ENCODE measurements at places on chromosomes 5 and 9. TPM values are rescaled to one million over a fixed set of nuclear protein-coding genes. Genes with fewer than 3 reads are reported as not detected.

Gene FAXDC2
- polyA plus RNA-seq, result 31.6 TPM

GRCh38 chr9:74803376-74804017 lies 84.2 kb downstream of the TRPM6 start:
- DNase-seq, result no peak

Gene LRRC8A
- 34.7 TPM for polyA plus RNA-seq

GRCh38 chr5:126377424-126377823 lies 45.8 kb upstream of the GRAMD2B start:
- DNase-seq, result no peak

DNA sequence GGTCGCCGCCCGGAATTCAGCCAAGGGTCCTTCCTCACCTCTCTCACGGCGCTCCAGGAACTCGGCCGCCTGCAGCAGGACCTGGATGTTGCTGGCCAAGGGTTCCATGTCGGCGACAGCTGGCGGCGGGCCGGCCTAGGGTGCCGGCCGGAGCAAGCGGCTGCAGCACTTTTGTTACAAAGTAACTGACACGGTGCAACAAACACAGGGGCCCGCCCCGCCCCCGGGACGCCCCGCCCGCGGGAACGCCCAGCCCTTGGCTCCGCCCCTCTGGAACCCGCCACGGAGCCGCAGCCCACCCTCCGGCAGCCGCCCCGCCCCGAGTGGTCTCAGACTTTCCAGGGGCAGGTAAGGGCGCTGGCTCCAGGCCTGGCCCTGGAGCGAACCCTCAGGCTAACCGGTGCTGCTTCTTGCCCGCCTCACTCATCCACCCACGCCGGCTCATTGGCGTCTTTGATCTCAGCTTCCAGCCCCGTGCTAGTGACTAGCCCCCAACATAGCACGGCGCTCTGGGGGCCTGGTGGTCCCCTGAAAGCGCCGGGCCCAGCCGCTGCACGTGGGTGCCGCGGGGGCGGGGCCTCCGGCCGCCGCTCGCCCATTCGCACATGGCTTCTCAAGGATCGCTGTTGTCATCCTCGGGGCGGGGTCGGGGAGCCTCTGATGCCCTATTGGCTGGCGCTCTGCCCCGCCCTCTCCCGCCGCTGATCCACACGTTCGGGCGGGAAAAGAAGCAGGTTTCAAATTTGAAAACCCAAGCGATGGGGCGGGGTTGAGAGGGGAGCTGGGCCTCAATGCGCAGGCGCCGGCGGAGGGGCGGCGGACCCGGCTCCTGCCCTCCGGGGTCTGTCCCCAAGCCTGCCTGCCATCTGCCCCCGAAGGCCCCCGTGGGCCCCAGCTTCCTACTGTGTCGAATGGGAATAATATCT lies at the start of gene MXD3:
Gene MXD3 (minus strand): TSS at position 176 of the 926 bp plus-strand sequence. CDS start 68 bp downstream, at position 108.
- DNase-seq, result peak; percentile 96

DNA sequence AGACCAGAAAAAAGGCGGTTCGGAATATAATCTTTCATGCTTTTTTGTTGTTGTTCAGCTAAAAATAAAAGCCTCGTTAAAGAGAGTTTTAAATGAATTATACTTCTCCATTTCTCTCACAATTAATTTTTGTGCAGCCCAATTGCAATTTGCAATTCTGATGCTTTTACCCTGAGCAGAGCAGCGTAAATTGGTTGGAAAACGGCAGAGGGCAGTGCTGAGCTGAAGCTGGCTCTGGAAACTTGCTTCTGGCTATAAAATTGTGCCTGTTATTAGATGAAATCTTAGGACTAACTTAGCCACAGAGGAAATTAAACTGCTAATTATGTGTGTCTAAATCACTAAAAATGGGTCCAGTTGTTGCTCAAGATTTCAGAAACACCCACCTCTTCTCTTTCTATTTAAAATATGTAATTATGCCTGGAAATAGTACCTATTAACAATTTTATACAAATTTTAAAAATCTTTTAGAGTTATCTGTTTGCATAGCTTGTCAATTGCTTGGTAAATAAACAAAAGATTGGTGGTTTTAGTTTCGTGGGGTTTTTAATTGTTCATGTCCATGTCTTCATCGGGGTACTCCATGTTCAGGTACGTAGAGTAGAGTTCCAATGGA lies 441.8 kb upstream of the TLE4 start:
- peak; percentile 72 for DNase-seq

GRCh38 chr5:29304545-29304944 lies 1888.9 kb upstream of the CDH6 start:
- no peak for DNase-seq

DNA sequence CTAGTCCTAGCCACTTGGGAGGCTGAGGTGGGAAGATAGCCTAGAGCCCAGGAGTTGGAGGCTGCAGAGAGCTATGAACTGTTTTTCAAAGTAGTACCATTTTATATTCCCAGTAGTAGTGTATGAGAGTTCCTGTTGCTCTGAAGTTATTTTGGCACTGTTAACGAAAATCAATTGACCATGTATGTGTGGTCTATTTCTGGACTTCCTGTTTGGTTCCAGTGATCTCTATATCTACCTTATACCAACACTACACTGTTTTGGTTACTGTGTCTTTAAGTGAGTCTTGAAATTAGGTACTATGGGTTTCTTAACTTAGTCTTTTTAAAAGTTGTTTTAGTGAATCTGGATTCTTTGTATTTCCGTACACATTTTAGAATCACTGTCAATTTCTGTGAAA lies 13.6 kb downstream of the SLF1 start:
- DNase-seq, result no peak

- peak; percentile 34 for DNase-seq
Measured at GRCh38 chr9:87701931-87702421, 23.9 kb upstream of the CTSL start.

- DNase-seq, result peak; percentile 83
Measured at GRCh38 chr5:151157426-151158286, at the start of gene ANXA6. Gene ANXA6, minus strand, starts transcription at chr5:151157779. Its CDS starts 9,878 bp downstream, at chr5:151147901.

DNA sequence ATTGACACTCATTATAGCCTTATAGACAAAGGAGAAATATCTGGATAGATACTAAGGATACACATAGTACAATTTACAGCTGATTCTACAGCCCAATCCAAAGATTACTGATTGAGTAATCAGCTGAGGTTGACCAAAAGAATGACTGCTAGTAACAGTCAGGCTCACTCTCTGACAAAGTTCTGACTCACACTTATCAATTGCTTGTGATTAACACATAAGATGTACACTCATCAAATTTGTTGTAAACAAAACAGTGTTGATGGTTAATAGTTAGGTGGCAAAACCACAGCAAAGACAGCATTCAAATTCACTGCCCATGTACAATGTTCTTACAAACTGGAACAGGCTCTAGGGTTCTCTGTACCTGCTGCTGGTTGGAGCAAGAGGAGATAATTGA lies 422.7 kb downstream of the TLE1 start:
- no peak for DNase-seq

Gene CDH18
- polyA plus RNA-seq, result 0.64 TPM

DNA sequence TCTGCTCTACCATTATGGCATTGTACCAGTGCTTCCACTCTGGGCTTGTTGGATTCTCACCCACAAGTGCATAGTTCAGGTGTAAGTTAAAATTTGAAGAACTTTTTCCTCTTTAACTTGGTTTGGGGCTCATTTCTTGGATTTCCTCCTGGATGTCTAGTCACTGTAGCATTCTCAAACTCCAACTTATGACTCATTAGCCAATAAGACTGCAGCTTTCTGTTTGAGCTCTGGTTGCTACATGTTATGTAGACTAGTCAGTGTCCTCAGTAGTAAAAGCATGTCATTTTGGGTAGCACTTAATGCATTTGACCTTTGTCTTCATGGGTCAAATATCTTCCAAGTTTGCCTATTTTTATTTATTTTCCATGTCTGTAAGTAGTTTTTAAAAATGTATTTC lies 790.8 kb downstream of the BRINP1 start:
- no peak for DNase-seq

- DNase-seq, result no peak
Measured at GRCh38 chr5:119966028-119966427, 336.7 kb downstream of the FAM170A start.

Gene RASGRF2
- 1.4 TPM for polyA plus RNA-seq

DNA sequence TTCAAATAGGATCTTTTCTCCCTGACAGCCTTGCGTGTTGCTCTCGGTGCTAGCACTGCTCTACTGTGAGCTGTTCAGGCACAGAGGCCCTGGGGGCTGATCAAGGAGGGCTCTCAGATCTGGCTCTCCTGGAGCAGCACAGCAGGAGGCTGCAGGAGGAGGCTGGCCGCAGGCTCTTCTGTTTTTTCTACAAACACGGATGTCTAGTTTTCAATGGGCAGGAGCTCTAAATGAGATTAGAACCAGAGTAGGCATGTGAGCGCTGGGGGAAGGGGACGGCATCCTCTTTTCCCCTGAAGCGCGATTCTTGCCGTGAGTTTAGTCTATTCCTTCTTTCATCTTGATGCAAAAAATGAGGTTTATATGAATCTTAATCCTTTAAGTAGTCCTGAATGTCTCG lies 61.7 kb upstream of the IRX4 start:
- DNase-seq, result no peak

DNA sequence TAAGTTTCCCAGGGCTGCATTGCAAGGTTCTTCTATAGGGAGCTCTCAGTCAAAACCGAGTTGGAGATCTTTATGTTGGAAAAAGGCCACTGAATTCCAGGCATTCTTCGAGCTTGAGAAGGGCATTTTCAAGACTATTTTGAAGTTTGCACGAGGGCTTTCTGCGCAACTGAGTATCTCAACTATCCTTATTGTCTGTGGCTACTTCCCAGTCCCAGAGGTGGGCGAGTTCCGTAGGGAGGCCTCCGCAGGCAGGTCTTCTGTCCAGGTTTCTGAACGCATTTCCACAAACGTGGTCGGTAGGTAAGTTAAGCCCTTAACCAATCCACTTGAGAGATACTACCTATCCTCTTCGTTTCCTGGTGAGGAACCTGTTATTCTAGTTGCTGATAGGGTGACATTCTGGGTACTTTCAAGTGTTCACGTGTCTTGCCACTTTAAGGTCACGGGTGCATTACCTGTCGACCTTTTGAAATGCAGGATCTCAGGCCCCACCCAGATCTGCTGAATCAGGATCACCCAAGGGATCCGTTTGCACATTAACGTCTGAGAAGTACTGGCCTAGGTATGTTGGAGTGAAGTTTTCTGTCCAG lies 51.4 kb upstream of the TJP2 start:
- peak; percentile 36 for DNase-seq

GRCh38 chr9:133597316-133597957 lies 11.8 kb downstream of the FAM163B start:
- no peak for DNase-seq

- DNase-seq, result no peak
Measured at GRCh38 chr5:56327809-56328208, 94.7 kb upstream of the ANKRD55 start.

Gene KDM3B
- 101 TPM for polyA plus RNA-seq

Gene DIRAS2
- polyA plus RNA-seq, result 4.9 TPM

Data from renal pelvis (tissue), 12 donors.